ENCODE measurements at places on chromosomes 1 and 21.

- no peak for DNase-seq
Measured at GRCh38 chr1:155858800-155859233, 550 bp upstream of the SYT11 start.

DNA sequence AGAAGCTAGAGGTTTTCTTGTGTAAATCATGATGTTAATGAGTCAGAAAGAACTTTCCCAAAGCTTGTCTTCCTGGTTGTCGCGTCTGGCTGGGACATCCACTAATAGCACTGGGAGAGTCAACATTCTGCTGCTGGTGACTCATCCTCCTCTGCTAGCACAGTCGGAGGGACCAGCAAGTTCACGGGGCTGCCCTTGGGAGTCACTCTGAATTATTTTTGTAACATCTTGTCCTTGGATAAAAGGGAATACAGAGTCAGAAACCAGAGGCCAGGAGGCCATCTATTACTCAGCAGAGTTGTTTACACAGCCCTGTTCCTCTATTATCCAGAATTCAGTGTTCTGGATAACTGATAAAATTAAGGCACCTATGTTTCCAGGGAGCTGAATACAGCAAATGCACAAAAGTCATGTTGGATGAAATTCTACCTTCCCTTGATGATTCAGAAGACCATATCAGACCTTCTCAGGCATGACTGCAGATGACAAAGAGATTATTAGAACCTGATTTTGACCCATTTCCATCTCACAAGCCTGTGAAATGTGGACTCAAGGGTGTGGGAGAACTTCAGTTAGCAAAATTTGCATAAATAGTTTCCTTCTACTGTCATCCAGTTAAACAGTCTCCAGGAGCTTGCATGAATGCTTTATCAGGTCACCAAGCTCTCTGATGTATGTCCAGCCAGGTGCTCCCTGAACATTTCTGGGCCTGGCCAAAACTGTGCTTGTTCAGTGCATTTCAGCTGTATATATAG lies 68.1 kb downstream of the JAK1 start:
- no peak for DNase-seq

DNA sequence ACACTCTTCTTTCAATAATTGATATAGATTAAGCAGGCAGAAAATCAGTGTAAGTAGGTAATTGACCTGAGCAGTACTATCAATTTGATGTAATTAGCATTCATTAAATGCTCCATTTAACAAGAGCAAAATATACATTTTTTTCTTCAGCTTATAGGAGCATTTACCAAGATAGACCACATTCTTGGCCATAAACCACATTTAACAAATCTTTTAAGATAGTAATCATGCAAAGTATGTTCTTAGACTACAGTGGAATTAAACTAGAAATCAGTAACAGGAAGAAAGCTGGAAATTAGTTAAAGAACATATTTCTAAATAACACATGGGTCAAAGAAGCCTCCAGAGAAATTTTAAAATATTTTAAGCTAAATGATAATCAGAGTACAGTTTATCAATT lies 8.7 kb upstream of the PRKACB start:
- no peak for DNase-seq

- peak; percentile 90 for DNase-seq
Measured at GRCh38 chr1:230310381-230311163, 115.6 kb downstream of the PGBD5 start.

DNA sequence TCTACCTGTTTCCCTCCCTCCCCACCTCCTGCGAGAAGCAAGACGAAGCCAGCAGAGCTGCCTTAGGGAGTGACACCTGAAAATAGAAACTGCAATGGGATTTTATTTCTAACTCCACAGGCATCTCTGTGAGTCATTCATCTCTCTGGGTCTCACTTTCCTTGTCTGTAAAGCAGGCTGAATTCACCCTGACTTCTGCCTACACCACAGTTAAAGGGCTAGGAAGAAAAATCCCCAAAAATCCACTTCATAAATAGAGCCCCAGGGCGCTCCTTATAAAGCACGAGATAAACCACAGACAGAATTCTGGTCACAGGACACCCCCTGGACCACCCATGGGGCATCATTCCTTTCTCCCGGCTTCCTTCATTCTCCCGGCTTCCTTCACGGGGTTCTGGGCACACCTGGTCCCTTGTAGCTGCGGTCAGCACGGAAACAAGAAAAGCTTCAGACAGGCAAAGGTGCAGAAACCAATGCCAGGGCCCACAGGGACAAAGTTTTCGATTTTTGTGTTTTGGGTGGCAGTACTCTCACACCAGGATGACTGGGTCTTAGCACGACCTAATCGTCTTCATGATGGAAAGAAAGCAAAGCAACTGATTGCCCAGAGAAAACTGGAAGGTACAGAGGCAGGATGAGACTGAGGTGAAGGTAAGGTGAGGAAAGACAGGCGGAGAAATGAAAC lies 2.8 kb upstream of the H6PD start:
- no peak for DNase-seq

- DNase-seq: peak; percentile 99
Measured at GRCh38 chr1:112395821-112396652, at the start of gene CTTNBP2NL. TSS of gene CTTNBP2NL (plus strand) at chr1:112396214. CDS start at chr1:112416166, 19,952 bp downstream.

- DNase-seq: no peak
Measured at GRCh38 chr1:224770336-224770693, 154.2 kb downstream of the CNIH3 start.

- DNase-seq: peak; percentile 30
Measured at GRCh38 chr1:175183586-175183985, 9.0 kb downstream of the KIAA0040 start.

GRCh38 chr1:54600947-54601721 lies 22.2 kb downstream of the FAM151A start:
- no peak for DNase-seq

GRCh38 chr1:240824238-240824637 lies 212.3 kb upstream of the GREM2 start:
- DNase-seq: no peak

GRCh38 chr1:98467586-98467985 lies 193.9 kb upstream of the SNX7 start:
- no peak for DNase-seq

GRCh38 chr1:13646521-13646920 lies 53.5 kb upstream of the PRDM2 start:
- no peak for DNase-seq

GRCh38 chr1:33429856-33430691 lies 821 bp downstream of the PHC2 start:
- DNase-seq: peak; percentile 45

GRCh38 chr1:160169553-160170399 lies 18.4 kb downstream of the ATP1A4 start:
- peak; percentile 91 for DNase-seq

DNA sequence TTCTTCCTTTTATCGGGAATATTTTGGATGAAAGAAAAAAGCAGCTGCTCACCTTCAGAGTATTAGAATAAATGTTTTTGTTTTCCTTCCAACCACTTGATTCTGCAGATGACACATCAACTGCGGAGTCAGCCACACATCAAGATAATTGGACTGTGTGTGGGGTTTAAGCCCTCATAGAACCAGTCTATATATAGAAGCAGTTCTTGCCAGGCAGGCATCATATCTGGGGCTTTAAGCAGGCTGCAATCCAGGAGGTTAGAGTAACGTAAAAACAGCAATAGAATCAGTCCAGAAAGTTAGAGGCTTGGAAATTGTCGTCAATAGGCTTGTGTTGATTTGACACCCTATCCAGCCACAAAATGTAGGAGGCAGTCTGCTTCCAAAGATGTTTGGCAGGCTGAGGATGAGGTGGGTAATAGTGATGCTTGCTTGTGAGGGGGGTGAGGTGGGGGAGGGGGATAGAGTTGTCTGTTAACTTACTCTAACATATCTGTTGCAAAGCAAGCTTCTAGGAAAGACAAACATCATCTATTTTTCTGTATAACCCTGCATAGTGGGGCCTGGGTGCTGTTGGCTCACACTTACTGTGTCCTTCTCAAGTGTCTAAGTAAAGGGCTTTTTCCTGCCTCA lies 64.8 kb downstream of the PEX14 start:
- no peak for DNase-seq

DNA sequence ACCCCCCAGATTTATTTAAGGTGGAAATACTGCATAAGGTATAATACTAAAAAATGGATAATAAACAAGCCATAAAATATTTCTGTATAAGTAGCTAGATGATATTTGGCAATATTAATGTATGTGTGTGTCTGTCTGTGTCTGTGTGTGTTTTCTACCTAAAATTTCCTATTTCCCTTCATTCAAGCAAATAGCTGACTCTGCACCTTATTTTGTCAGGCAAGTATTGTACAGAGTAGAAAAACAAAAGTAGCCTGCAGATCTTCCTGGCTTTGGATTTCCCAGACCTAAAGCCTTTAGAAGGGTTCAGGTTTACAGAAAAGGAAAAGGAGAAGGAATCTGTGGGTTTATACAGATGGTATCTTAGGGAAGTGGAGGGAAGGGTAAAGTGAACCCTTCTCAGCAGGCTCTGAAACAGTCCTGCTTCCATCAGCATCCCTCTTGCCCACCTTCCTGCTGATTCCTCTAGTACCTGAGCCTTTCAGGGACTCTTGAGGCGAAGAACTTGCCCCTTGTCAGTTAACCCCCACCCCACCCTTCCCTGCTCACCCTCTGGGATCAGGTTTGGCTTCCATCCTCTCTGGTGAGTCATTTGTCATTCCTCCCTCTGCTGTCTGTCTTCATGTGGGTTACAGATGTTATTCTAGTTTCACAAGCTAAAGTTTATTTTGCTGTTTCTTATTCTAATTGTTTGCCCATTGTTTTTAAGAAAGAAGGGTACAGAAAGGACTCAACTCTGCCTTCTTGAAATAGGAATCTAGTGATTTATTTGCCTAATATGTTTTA lies 21.7 kb upstream of the RGS16 start:
- no peak for DNase-seq

DNA sequence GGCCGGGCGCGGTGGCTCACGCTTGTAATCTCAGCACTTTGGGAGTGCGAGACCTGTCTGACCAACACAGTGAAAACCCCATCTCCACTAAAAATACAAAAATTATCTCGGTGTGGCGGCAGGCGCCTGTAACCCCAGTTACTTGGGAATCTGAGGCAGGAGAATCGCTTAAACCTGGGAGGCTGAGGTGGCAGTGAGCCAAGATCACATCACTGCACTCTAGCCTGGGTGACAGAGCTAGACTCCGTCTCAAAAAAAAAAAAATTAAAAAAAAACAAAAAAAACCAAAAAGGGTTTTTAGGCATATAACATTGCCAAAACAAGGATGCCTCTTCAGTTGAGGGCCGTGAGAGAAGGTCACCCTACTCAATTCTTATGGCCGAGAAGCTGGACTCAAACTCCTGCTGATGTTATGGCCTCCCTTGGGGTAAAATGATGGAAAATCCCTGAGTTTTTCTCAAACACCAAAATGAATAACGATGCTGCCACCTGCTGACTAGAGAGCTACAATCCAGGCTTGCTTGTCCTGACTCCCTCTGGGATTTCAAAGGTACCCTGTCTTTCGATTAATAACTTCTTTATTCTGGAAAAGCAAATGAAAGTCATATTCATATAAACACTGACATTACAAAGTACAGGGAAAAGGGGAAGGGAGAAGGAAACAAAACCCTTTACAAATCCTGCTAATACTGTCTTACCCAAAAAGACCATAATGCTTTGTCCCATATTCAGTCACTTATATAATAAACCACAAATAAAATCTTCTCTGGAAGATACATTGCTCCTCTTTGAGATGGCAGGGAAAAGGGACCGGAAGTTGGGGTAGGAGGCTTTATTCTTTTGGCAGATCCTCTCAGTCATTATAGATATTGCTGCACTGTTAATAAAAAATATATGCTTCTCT lies 10.7 kb downstream of the RAB42 start:
- peak; percentile 80 for DNase-seq

- DNase-seq: no peak
Measured at GRCh38 chr1:117657031-117657430, 51.2 kb downstream of the TENT5C start.

- no peak for DNase-seq
Measured at GRCh38 chr1:30713311-30713710, 10.1 kb downstream of the MATN1 start.

DNA sequence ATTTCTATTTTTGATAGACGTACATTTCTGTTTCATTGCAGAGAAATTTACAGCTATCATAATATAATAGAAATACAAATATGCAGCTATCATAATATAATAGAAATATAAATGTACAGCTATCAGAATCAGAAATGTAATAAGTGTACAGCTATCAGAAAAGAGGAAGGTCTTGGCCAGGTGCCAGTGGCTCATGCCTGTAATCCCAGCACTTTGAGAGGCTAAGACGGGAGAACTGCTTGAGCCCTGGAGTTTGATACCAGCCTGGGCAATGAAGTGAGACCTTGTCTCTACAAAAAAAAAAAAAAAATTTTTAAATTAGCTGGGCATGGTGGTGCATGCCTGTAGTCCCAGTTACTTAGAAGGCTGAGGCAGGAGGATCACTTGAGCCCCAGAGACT lies 37.9 kb downstream of the PIGM start:
- DNase-seq: no peak

GRCh38 chr1:78045926-78046778 lies at the start of gene GIPC2:
TSS of gene GIPC2 (plus strand) at chr1:78045966. CDS start at chr1:78046095, 129 bp downstream.
- DNase-seq: peak; percentile 65

Data from neural progenitor cell (in vitro differentiated cells).